Stimulated activated CD4-positive, alpha-beta T cell treated with anti-CD3 and anti-CD28 coated beads, Interleukin-4, amount 100 ng/mL, for 1 hour (primary cell): ENCODE measurements at places on chromosomes 11 and 22.

- no peak for DNase-seq
Measured at GRCh38 chr11:74717221-74717969, 13.8 kb downstream of the CHRDL2 start.

DNA sequence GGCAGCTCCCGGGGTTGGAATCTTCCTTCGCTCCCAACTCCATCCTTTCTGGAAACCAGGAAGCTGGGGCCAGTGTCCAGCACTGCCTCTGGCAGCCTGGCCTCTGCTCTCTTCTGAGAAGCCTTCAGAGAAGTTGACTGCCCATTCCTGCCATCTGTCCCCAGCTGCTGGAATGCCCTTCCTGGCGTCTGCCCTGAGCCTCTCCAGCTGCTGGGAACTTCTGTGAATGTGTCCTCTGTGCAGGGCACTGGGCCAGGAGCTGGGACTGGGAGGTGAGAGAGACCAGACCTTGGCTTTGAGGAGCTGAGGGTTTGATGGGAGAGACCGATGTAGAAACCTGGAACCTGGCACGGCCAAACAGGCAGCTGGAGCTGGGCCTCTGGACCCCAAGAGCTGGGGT is 5.9 kb upstream of the SOX10 start:
- DNase-seq = no peak

GRCh38 chr11:117127171-117127901 is 16.8 kb upstream of the PAFAH1B2 start:
- no peak for DNase-seq

GRCh38 chr11:112619106-112619505 is 342.1 kb upstream of the NCAM1 start:
- no peak for DNase-seq

- DNase-seq = no peak
Measured at GRCh38 chr11:66918741-66919140, 39.4 kb downstream of the PC start.

DNA sequence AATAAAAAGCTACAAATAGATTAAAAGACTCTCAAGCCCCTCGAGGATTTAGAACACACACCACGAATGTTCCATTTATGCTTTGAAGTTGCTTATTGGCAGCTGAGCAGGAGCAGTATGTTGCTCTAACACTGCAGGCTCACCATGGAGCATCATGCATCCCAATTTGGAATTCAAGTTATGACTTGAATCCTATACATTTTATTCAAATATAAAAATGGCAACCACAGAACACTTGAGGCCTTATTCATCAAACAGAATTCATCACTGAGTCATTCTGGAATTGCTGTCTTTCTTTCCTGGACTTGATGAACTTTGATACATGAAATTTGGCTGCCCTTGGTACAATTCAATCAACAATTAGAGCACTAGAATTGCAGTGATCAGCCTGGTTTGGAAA is 24.5 kb upstream of the BLID start:
- DNase-seq = no peak

DNA sequence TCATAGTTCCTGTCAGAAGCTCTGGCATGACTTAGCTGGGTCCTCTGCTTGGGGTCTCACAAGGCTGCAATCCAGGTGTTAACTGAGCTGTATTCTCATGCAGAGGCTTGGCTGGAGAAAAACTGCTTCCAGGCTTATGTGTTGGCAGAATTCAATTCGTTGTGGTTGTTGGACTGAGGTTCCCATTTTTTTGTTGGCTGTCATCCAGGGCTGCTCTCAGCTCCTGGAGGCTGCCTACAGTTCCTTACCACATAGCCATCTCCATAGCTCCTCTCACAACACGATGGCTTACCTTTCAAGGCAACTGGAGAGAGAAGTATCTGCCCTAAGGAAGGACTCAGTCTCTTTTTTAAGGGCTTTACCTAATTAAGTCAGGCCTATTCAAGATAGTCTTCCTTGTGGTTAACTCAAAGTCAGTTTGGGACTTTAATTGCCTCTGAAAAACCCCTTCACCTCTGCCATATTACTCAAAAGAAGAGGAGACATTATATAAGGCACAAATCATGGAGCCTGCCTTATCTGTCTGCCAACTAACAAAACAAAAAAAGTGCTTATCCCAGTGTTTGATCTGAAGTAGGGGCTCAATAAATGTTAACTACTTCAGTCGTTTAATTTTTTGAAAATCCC is 35.2 kb downstream of the OR2AG2 start:
- no peak for DNase-seq

- DNase-seq = no peak
Measured at GRCh38 chr11:20156876-20157613, 3.2 kb downstream of the DBX1 start.

DNA sequence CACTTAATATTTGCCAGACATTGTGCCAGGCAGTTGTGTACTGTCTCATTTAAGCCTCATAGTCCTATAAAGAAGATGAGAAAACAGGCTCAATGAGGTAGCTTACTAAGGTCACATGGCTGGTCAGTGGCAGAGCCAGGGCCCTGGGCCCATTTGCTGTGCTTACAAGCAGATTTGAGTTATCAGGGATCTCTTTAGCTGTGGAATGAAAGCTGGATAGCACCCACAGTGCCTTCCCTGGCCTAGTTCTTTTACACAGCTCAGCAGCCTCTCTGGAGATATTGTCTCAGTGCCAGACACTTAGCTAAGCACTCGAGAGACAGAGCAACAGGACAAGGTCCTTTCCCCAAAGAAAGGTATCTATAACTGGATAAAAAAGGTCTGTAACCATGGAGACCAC is 6.1 kb downstream of the TMEM86A start:
- no peak for DNase-seq

DNA sequence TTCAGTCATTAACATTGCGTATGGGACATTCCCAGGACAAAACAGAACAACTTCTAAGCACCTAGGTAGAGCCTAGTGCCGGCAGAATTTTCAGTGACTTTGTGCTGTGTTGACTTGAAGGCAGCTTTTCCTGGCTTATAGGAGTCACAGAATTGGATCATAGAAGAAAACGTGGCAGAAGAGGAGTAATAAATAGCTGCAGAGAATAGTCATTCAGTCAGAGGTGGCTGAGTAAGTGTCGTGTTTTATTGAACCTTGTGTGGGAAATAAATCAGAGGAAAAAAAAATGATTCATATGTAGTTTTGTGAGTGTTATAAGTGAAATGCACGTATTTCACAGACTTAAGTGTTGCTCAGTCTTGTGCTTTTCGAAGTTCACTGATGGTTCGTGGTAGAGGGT is 2.1 kb downstream of the BARX2 start:
- DNase-seq = no peak

- DNase-seq = peak; percentile 20
Measured at GRCh38 chr22:19524170-19525115, at the start of gene CLDN5. TSS of gene CLDN5 (minus strand) at chr22:19524410. CDS start at chr22:19524255, 155 bp downstream.

DNA sequence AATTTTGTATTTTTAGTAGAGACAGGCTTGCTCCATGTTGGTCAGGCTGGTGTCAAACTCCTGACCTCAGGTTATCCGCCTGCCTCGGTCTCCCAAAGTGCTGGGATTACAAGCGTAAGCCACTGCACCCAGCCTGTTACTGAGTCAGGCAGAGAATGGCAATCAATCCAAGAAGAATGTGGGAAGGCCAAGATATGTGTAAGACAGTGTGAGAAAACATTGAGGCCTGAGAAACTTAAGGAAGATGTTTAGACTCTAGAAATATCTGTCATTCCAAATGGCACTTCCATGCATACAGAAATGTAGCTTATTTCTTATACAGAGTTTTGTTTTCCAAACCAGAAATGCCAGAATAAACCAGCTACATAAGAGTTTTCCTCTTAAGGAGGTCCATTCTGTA is 248.5 kb downstream of the ETS1 start:
- DNase-seq = no peak

DNA sequence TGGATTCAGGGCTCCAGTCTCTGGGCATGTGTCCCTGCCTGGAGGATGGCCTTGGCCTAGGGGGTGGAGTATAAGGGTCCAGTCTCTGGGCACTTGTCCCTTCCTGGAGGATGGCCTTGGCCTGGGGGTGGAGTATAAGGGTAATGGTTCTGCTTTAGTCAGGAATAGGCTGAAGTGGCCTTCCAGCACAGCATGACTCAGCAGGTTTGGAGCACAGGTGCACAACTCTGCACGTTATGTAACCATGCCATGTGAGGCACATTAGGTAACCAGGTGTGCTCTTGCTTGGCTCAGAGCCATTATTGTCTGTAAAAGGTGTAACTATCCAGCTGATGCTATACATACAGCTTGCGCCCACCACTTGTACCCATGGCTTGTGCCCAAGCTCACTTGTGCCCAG is 48.4 kb upstream of the POLD3 start:
- DNase-seq = no peak

GRCh38 chr11:108468478-108468864 is 1.1 kb upstream of the C11orf65 start:
- no peak for DNase-seq

GRCh38 chr22:31085928-31086327 is 4.8 kb downstream of the SMTN start:
- DNase-seq = no peak

DNA sequence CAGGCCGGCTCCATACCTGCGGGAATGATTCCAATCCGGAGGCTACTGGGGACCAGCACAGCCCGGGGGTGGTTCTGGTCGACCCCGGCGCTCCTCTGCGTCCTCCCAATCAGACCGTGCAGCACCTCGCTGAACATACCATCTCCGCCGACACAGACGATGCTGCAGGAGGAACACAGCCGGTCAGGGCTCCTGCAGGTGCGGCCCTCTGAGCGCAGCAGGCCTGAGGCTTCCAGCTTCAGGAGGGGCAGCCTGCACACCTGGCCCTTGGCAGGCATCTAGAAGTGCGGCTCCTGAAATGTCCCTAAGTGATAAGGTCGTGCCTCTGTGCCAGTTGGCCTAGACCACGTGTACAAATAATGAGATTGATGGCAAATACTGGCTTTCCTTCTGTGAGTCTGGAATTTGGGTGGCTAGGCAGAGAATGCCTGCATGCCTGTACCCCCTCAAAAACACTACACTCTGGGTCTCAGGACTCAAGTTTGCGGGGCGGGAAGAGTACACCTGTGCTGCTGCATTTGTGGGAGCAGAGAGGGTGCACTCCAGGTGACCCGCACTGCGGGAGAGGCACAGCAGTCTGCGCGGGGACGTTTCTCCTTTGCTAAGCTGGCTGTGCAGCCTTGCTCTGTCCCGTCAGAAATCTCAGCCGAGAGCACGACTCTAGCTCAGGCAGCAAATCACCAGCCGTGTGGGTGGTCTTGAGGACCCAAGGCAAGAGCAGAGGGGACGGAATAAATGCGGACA is 30.1 kb downstream of the CERK start:
- DNase-seq = no peak

- no peak for DNase-seq
Measured at GRCh38 chr11:61112575-61112974, 10.3 kb downstream of the CD5 start.

DNA sequence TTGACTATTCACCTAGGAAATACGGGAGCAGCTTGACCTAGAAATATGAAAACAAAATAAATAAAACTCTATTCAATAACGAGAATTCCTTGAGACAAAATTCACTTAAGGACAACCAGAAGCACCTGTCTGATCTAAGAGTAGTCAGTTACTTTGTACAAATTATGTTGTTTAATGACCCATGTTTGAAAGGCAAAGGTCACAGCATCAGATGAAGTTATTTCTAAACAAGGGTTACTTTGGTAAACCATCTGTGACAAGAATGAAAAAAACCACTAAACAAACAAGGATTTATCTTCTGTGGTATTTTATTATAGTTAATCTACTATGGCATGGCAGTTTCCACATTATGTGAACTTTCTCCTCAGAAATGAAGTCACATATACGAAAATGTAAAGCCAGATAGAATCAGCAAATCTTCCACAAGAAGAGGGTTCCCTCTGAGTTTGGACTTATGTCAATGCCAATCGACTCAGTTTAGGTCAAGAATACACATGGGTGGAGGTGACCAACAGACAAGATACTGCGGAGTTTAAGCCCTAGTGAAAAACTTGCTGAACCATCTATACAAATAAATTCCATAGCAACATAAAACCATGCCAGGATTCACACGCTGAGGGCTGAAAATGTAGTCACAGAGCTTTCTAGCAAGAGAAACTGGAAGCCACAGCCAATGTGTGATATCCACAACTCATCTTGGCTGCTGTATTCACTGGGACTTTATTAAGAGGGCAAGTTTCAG is 53.4 kb downstream of the NCAPD3 start:
- DNase-seq = no peak

DNA sequence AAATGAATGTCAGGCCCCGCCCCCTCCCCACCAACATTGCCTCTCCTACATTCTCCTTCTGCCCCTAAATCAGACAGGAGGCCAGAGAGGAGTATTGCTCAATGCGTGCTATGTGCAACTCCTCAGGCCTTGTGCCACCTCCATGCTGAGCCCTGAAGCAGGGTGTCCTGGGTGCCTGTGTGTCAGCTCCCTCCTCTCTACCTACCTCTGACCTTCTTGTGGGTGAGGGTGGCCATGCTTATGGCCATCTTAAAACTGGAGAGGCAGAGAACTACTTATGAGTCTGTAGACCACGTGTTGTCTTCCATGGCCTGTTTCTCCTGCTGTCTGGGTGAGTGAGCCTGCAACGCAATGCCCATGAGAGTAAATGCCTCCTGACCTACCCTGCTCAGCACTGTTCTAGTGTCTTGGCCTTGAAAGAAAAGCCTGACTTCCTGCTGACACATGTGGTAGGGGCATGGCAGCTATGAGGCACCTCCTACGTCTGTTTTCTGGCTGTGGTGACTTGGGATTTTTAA is 10.5 kb downstream of the MCAM start:
- DNase-seq = no peak

GRCh38 chr22:26561756-26562417 is 28.0 kb downstream of the TPST2 start:
- DNase-seq = no peak

DNA sequence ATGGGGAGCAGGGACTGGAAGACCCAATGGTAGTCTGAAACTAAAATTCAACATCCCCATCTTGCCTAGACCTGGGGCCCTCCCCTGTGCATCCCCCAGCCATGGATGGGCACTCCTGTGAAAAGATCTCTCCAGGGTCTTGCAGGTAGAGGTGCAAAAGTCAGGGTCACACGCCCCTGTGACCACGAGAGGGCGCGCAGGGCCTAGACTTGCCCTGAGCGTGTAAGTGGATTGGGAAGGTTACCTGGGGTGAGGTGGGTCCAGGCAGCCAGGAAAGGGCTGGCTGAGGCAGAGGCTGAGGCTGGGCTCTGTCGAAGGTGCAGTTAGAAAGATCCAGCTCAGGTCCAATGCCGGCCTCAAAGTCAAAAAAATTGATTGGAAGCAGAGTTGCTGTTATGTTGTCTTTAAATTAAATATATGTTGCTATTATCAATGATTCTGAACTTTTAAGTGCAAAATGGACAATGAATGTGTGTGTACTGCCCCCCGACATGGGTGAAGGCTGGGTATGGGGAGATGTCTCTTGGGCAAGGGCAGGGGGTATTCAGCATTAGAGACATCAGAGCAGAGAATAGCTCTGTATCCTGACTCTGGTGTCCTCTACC is 4.8 kb upstream of the POU2F3 start:
- DNase-seq = peak; percentile 65
